GM06990 (cell line): ENCODE measurements at places on chromosomes 2 and 18.
A peak's percentile ranks its signal among the peaks of the same experiment; 100 is the strongest.

DNA sequence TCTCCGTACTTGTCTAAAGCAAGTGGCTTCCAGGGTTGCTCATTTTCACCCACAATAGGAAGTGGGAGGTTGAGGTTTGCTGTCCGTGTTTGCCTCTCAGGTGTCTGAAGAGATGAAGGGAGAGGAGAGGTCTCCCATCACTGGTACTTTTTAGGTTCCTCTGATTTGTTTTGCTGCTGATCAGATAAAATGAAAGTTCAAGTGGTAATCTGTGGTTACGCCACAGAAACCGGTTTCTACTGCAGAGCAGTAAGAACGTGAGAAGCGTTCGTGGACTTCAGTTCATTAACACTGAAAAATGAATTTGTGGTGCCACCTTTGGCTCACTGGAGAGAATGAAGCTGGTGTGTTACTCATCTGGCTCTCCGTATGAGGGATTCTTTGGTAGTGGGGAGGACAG is 118.2 kb downstream of the GBX2 start:
- no peak for DNase-seq

- no peak for DNase-seq
Measured at GRCh38 chr18:65938592-65939372, 188.0 kb downstream of the CDH7 start.

DNA sequence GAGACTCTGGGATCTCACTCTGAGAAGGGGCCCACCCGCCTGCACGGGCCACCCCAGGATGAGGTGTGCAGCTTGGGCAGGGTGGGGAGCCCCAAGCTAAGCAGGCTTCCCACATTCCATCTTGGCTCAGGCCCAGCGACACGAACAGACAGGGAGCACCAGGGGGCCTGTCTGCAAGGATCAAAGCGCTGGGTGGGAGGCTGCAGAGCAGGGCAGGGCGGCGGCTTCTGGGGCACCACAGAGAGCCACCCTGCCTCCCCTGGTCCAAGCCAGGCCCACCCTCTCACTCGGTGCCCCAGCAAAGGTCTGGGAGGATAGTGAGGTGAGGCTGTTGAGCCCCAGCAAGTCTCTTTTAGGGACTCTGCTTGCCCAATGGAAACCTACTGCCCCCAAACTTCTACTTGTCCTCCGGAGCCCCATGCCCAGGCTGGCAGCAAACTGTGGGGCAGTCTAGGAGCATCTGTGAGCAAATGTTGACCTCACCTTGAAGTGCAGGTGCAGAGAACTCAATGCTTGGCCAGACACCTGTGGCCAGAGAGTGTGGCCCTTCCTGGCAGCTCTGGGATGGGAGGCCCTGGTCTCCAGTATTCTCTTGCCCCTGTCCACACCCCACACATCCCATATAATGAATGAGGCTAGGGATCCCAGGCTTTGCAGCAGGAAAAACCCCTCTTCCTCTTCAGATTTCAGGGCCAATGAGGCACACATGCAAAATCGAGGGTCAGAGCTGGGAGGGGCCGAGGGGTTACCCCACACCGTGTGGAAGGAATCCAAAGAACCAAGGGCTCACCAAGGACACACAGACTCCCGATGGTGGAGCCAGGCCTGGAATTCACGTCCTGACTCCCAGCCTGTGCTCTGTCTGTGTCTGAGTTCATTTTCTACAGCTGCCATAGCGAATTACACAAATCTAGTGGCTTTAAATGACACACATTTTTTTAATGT is 18.8 kb upstream of the GLI2 start:
- no peak for DNase-seq

GRCh38 chr2:64770781-64771334 is 117.1 kb upstream of the SERTAD2 start:
- no peak for DNase-seq

GRCh38 chr2:34003795-34004194 is 404.7 kb upstream of the FAM98A start:
- no peak for DNase-seq

- DNase-seq, result no peak
Measured at GRCh38 chr18:46035696-46036680, 36.1 kb downstream of the PSTPIP2 start.

- no peak for DNase-seq
Measured at GRCh38 chr2:101241158-101241557, 11.5 kb upstream of the CNOT11 start.

GRCh38 chr2:181697571-181697970 is 17.3 kb upstream of the NEUROD1 start:
- no peak for DNase-seq

GRCh38 chr2:60707750-60708371 is 48.2 kb upstream of the PAPOLG start:
- peak; percentile 6 for DNase-seq

DNA sequence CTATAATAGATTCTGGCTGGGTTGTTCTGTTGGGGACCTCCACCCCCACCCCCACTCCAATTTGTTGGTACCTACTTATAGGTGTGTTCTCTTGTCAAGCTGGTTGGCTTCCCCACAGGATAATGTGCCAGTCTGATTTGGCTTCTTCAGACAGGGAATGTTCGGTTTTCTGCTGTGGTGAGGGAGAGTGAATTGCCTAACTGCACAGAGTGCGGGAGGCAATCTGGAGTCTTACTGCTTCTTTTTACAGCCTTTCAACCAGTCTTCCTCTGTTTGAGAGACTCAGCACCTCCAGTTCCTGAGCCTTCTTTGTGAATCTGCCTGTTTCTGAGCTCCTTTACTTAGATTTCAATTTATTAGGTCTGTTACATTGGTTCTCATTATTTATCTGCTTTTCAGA is 27.4 kb upstream of the SNORC start:
- no peak for DNase-seq

DNA sequence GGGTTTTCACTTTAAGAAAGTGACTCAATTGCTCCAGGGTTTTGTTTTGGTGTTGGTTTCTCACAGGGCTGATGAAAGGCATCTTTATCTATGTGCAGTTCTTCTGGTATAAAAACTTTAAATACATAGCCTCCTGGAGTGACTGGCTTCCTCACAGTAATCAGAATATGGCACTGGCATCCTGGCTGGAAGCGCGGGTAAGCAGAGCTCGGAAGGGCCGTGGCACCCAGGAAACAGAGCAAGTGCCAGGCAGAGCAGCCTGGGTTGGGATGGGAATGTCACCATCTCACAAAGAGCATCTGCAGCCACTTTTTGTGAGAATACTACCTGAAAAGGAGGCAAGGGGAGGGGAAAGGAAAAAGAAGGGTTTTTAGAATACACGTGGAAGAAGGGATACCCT is 534.7 kb downstream of the PLCL1 start:
- no peak for DNase-seq

DNA sequence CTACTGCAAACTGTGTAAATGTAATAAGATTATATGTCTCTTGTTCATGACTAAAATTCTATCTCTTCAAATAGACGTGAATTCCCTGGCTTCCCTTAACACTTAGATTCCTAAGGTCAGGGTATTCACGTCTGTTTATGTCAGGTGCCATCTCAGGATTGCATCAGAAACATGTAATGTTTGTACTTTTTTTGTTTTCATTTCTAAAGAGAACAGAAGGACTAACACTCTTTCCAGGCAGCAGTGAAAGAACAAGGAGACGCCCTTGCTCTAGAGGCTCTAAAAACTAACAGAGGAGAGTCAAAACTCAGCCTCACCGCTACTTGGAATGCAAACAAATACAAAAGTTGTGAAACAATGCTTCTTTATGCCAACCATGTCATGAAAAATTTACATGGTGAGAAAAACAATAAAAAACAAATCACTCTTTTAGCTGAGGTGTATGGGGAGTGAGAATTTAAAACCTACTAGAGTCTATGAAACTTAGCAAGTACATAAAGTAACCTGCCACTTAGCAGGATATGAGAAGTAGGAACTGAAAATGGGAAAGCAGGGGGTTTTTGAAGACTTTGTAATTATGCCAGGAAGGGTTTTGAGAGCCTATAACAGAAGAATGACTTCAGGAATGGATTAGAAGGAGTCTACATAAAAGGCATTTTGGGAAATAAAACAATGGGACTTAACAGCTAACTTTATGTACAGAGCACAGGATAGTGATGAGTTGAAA is 522.7 kb downstream of the THSD7B start:
- DNase-seq, result no peak

GRCh38 chr2:36367486-36367885 is 11.9 kb downstream of the CRIM1 start:
- no peak for DNase-seq

DNA sequence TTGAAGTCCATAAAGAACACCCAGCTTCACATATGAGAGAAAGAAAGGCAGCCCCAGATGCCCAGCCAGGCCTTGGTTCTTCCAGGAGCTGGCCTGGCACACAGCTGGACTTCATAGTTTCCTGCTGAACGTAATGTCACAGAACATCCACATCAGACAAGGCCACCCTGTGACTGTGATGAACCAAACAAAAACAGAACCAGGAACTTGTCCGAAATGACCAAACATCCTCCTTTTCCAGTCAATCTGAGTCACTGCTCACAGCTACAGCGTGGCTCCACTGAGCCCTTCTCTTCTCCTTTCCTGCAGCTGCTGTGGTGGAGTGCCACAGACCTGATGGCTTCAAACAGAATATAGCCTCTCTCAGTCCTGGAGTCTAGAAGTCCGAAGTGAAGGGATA is 45.4 kb upstream of the PAPOLG start:
- DNase-seq, result no peak

DNA sequence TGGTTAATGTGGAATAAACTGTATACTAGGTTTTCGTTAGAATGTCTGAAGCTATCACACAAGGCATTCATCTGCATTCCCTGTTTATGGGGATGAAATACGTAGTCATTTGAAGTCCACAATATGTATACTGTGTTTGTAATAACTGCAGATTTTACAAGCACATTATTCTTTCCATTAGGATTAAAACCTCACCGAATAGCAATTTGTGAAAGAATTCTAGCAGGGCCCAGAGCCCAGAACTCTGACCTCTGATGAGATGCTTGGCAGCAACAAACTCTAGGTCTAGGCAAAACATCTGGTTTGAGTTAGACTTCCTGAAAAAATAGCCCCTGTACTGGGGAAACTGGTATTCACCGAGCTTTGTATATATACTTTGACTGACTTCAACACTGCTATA is 158.2 kb downstream of the SRBD1 start:
- no peak for DNase-seq

GRCh38 chr2:128092656-128093055 is 1.7 kb downstream of the UGGT1 start:
- no peak for DNase-seq

DNA sequence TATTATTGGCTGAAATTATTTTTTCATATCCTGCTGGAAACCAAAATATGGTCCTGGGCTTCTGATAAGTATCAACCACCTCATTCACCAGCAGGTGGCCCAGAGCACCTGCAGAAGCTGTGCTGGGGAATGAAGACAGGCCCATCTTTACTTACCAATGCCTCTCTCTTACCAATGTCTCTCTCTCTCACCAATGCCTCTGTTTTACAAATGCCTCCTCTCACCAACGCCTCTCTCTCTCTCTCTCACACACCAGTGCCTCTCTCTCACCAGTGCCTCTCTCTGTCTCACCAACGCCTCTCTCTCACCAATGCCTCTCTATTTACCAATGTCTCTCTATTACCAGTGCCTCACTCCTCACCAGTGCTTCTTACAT is 2.3 kb upstream of the MAL start:
- no peak for DNase-seq

DNA sequence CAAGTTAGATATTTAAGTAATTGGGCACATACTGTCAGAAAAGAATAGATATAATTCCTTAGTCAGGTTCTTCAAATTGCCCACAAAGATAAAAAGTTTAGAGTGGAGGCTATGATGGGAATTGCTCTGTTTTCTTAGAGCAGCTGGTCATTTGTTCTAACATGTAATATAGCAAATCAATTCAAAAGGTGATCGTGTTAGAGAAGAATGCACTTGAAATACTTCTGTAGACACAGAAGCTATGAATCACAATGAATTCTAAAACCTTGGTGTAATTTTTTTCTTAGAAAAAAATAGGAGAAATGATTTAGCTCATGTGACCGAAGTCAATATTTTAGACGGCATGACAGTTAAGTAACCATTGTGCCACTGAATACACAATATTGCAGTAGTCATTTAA is 918.1 kb upstream of the LRATD1 start:
- no peak for DNase-seq

- DNase-seq, result no peak
Measured at GRCh38 chr2:130287656-130288026, 55.1 kb upstream of the IMP4 start.

DNA sequence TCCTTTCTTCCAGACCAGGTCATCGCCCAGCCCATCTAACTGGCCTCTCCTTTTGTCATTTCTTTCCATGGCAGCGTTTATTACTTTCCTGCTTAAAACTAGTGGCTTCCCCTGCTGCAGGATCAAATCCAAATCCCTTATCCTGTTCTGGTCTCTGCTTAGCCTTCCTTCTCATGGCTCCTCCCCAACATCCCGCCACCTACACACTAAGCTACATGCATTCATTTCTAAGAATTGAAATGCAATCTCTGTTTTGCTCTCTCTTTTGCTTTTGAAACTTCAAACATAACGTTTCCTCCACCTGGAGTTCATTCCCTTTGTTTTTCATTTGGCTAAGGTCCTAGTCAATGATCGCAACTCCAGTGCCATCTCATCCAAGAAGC is 18.0 kb upstream of the DPP4 start:
- DNase-seq, result no peak

GRCh38 chr2:7448578-7449264 is 531.5 kb downstream of the RNF144A start:
- DNase-seq, result no peak

- peak; percentile 0 for DNase-seq
Measured at GRCh38 chr2:188292348-188293239, 920 bp downstream of the GULP1 start.

GRCh38 chr2:42021464-42021863 is 26.4 kb upstream of the PKDCC start:
- no peak for DNase-seq

- no peak for DNase-seq
Measured at GRCh38 chr2:29097569-29097968, 17.6 kb upstream of the CLIP4 start.

DNA sequence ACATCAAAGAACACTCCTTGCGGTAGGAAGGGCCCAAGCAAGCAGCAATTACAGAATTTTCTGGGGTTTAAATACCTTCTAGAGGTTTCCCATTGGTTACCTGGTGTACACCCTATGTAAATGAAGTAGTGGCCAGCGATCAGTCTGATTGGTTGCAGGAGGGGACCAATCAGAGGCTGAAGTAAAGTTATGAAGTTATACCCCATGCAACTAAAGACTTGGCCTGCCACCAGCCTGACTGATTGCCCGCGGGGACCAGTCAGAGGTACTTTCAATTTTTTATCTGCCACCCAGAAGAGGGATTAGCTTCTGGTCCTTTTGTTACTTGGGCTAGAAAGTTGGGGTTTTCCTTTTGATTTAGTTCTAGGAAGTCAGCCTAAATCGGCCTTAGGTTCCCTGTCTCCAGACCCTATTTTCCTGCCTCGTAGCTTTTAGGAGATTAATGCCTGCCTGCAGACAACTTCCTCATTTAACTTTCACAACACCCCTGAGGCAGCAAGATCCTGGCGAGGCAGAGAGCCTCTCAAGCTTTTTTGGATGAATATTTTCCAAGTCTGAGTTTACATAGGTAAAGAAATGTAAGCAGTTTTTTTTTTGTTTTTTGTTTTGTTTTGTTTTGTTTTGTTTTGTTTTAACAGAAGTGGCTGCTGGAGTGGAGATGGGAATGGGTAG is 1.5 kb upstream of the DGUOK start:
- no peak for DNase-seq
